Effector memory CD4-positive, alpha-beta T cell (primary cell): ENCODE measurements at places on chromosomes 16 and 17.

DNA sequence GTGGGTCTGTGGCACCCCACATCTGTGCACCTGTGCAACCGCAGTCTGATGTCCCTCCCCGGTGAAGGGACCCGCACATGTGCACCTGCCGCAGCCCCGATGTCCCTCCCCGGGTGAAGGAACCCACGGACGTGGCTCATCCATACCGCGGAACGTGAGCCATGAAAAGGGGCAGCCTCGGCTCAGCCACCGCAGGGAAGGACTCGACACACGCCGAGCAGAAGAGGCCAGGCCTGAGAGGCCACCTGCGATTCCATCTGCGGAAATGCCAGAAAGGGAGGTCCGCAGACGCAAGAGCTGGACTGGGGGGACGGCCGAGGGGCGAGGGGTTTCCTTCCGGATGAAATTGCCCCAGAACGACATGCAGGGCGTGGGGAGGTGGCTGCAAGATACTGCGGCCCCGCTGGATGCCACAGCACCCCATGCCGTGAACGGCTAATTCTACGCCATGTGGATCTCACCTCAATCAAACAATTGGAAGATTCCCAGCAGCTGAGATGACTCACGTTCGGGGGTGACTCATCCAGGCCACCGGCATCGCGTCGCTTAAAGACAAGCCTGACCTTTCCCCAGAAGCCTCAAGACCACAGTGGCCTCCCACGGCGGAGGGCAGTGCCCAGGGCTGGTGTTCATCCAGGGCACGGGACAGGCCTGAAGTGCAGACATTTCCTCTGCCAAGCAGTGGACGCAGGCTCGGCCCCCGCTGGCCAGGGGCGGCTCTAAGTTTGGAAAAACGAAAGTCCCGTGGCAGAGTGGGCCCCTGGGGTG, 21.0 kb downstream of the SOX8 start:
- DNase-seq: peak; percentile 51

GRCh38 chr16:81876273-81876900, 97.3 kb downstream of the PLCG2 start:
- DNase-seq: no peak

GRCh38 chr17:81166033-81166492, at the start of gene AATK:
TSS of gene AATK (minus strand) at chr17:81166221. CDS start at chr17:81165992, 229 bp downstream.
- no peak for DNase-seq

DNA sequence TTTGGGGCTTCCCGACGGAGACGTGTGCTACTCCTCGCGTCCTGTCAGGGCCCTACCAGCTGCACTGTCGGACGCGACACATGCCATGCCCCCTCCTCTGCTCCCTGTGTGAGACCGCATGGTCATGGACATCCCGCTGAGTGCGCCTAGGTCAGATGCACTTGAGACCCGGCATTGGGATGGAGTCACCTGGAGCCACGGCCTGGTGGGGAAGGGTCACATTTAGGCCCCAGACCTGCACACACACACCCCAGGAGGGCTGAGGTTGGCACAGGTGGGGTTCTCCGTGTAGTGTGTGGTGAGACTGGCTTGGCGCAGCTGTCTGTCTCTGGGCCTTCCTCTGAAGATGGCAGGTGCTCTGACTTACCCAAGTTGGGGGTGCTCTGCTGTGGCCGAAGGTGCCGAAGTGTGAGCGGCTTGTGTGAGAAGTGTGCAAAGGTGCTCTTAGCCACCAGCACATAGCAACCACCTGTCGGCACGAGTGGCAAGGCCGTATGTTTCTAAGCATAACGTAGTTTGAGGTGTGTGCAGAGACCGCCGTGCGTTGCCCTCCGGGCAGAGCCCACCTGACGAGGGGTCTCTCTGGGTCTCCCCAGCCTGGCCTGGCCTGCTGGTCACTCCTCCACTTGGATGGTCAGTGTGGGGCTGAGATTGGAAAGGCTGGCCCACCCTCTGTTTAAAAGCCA, 108.6 kb downstream of the BANP start:
- DNase-seq: no peak

GRCh38 chr17:56203430-56203829, 50.2 kb downstream of the ANKFN1 start:
- no peak for DNase-seq

DNA sequence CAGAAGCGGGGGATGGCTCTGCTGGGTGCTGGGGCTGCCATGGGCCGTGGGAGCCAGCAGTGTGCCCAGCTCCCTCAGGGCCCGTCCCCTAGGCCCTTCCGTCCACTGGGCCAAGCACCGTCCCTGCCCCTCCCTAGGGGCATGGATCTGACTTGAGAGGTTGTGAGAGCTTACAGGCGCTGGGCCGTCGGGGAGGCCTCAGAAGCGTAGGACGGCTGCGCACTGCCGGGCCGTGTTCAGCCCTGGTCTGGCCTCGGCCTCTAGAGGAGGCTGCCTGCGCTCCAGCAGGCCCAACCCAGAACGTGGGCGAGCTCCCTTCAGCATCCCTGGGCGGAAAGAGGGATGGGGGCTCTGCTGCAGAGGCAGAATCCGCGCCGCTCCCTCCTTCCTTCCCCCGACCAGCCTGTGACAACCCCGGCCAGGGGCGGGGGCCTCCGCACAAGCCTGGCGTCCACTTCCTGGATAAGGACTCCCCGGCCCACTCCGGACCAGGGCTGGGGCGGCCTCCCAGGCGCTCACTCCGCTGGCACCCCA, 685 bp upstream of the MPG start:
- DNase-seq: no peak

- no peak for DNase-seq
Measured at GRCh38 chr17:9402590-9403199, 172.9 kb downstream of the STX8 start.

DNA sequence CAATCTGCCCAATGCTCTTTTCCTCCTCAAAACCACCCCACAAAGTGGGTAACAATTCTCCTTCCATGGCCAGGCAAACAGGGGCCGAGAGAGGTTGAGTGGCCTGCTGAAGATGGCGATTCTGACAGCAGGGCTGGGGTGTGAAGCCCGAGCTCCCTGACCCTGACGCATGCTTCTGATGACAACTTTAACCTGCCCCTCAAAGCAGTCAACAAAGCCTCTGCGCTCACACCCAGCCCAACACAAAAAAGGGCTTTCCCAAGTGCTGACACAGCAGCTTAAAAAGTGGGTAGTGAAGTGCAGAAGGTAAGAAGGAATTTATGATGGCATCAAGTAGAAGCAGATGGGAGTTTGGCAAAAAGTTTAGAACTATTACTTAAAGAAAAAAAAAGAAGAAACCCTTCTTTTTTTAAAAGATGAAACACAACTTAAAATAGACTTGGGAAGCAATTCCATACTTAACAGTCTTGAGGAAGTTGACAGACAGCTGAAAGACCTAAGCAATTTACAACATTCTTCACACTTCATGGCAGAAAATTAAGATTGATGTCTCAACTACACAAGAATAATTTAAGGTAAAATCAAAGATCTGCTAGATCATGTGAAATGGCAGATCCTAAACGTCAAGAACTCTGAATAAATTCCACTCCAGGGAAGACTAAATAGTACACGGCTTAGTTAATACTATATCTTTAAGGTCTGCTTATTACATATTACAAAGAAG, 133.9 kb downstream of the PARN start:
- no peak for DNase-seq

DNA sequence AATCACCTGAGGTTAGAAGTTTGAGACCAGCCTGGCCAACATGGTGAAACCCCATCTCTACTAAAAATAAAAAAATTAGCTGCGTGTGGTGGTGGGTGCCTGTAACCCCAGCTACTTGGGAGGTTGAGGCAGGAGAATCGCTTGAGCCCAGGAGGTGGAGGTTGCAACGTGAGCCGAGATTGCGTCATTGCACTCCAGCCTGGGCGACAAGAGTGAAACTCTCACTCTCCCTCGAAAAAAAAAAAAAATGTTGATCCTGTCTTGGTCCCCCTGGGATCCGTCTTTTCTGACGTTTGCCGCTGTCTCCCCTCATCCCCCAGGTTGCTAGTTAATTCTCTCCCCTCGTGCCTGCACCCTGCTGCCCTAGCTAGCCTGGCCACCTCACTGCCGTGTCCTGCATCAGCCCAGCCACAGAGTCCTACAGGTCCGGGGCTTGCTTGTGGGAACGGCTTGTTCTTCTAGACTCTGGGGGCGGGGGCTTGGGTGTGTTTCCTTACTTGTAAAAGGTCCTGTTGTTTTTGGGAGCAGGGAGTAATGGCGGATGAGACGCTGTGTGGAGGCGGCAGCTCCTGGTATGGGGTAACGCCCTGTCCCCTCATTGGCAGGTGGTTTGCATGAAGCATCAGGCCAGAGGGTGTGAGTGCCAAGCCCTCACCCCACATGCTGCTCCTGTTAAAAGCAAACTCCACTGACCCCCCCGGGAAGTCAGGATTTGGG, 44.6 kb downstream of the PGS1 start:
- DNase-seq: no peak

- no peak for DNase-seq
Measured at GRCh38 chr16:6600167-6600566, 732.5 kb upstream of the RBFOX1 start.

- DNase-seq: no peak
Measured at GRCh38 chr17:78899361-78900260, 3.4 kb downstream of the CEP295NL start.

- no peak for DNase-seq
Measured at GRCh38 chr17:37844158-37844976, 79.8 kb upstream of the TBC1D3K start.

DNA sequence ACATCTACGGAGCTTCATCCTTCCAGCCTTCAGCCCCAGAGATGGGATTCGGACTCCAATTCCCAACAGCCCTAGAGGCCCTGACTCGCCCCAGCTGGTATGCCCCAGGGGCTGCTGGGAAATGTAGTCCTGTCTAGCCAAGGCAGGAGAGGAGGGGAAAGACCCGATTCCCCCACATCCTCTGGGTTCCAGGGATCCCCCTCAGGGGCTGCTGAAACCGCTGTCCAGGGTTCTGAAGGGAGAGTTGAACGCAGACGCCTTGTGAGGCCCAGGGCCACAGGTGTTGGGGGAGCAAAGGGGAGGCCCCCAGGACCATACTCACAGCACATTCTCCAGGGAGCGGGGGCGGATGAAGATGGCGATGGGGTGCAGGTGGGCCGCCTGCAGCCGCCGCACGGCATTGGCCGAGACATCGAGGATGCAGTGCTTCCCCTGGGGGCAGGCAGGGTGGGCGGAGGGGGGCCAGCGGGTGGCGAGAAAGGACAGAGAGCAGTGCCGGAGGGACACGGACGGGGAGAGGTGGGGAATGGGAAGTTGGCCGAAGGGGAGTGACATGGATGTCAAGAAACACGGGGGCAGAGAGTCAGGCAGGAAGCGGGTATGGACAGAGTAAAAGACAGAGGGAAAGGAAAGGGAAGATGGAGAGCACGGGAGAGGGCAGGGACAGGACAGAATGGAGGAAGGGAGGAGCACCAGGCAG, 12.6 kb upstream of the ASGR1 start:
- DNase-seq: no peak

DNA sequence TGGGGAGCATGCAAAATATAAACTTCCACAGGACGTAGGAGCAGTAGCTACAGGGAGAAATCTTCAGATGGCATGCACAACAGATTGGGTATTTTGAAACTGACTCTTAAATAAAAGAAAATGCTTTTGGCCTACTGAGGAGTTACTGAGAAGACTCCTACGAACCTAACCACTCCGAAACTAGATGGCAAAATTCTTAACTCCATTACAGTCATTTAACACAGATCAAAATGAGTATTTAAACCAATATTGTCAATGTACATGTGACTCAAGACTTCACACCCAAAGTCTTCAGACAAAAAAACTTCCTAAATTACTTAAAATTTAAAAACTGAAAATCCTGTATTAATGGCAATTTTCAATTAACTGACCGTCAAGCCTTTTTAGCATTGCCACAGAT, 8.4 kb upstream of the TERB1 start:
- DNase-seq: no peak

- no peak for DNase-seq
Measured at GRCh38 chr17:65268832-65269231, 131.7 kb downstream of the RGS9 start.

GRCh38 chr16:52501746-52502145, 45.2 kb downstream of the TOX3 start:
- no peak for DNase-seq

- DNase-seq: no peak
Measured at GRCh38 chr17:81927152-81927652, 333 bp downstream of the MAFG start.

- no peak for DNase-seq
Measured at GRCh38 chr17:71176928-71177443, 943.8 kb upstream of the SOX9 start.

GRCh38 chr17:42457107-42457792, 1.4 kb upstream of the ATP6V0A1 start:
- DNase-seq: no peak

DNA sequence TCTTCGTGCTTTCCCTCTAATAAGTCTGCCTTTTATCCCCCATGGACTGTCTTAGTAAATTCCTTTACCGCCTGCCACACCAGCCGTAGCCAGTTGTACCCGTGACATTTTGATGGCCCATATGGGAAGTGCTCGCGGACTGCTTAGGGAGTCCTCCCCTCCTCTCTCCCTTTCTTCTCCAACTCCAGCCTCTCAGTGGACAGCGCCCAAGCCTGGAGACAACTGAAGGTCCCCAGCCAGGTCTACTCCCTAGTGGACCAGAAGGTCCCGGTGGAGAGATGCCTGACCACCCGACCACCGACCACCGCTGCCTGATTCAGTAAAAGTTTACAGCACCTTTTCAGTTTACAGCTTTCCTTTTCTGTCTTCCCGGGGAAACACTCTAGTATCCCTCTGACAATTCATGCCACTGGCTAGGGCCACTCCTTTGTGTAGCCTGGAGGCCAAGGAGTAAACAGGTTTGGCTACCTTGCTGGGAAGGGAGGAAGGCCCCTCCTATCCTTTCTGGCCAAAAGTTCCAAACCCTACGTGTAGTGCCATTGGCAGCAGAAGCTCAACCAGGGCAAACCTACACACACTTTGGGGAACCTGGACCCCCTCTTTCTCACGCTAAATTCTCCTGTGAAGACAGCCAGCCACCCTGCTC, 18.0 kb downstream of the CTRB2 start:
- DNase-seq: no peak

DNA sequence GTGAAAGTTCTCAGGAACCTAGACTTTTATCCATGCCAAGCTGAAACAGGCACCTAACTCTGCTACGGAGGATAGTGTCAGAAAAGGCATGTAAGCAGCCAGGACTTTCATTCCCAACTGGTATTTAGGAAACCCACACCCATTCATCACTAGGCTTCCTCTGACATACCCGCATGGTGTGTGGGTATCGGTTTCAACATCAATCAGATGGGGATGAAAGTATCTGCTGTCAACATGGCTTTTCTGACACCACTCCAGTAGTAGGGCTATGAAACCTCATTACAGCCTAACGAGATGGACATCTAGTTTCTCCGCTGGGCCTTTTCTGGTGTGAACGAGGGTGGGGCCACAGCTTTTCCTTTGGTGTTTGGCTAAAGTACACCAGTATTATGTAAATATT, 1178.3 kb downstream of the CDH11 start:
- no peak for DNase-seq

DNA sequence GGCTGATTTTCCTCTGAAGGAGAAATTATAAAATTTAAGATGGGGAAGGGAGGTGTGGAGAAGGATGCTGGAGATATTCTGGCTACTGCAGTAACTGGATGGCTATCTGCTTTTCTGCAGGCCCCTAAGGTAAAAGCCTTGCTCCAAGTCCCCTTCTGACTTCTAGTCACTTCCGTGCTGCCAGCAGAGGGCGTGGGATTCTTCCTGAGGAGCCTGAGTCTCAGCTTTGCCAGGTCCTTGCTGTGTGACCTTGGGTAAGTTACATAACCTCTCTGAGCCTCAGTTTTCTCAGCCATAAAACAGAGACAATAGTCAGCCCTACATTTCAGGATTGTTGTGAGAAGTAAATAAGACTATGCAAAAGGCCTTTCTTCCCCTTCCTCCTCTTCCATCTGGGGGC, 24.3 kb upstream of the TMEM220 start:
- no peak for DNase-seq
